ENCODE measurements at places on chromosomes 3 and 15. TPM values are rescaled to one million over a fixed set of nuclear protein-coding genes. Genes with fewer than 3 reads are reported as not detected.

The GP5 gene
- 0.64 TPM for total RNA-seq

The SAMMSON gene
- total RNA-seq: not detected

DNA sequence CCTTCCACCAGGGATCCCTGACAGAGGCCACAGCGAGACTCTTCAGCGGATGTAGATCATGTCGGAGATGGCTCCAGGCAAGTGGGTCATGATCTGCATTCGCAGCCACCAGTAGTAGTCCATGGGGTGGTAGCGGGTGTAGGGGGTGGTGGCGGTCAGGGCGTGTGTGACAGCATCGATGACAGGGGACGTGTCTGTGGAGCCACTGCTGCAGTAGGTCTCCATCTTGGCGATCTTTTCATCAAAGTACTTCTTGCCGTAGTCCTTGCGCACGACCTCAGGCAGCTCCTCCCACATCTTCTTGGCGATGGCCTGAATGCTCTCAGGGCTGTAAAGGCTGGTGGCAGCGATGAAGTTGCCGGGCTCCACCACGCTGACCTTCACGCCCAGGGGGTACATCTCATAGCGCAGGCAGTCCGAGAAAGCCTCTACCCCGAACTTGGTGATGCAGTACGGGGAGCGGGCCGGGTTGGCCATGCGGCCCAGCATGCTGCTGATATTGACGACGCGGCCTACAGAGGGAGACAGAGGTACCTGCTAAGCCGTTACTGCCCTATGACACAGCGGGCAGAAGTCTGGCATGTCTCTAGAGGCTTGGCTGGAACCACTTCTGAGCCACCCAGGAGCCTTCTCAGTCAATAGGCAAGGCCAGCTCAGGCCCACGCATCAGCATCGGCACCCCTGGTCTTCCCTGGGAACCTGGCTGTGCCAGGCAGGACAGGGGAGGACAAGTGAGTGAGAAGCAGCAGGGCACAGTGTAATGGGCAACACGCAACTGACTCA lies 43.7 kb downstream of the BDH1 start:
- no peak for DNase-seq
- peaks cover 28% of the 10 kb centered on the region for H3K36me3 ChIP-seq
- no peaks in the 10 kb centered on the region for H3K27me3 ChIP-seq
- no peak overlapping the region for H3K27ac ChIP-seq
- H3K4me1 ChIP-seq: peaks cover 15% of the 10 kb centered on the region

GRCh38 chr3:113673593-113673992 lies 22.8 kb downstream of the USF3 start:
- H3K4me3 ChIP-seq: no peak overlapping the region
- H3K36me3 ChIP-seq: peaks cover 15% of the 10 kb centered on the region
- no peaks in the 10 kb centered on the region for H3K27me3 ChIP-seq
- H3K4me1 ChIP-seq: peaks cover 18% of the 10 kb centered on the region

GRCh38 chr3:74491874-74492273 lies 122.6 kb downstream of the CNTN3 start:
- no peak for DNase-seq
- no peak overlapping the region for H3K4me3 ChIP-seq
- H3K27ac ChIP-seq: no peak overlapping the region
- H3K4me1 ChIP-seq: no peaks in the 10 kb centered on the region
- H3K36me3 ChIP-seq: no peaks in the 10 kb centered on the region
- H3K27me3 ChIP-seq: no peaks in the 10 kb centered on the region

The CCRL2 gene
- 0.81 TPM for total RNA-seq

The IQCF5 gene
- total RNA-seq: not detected

DNA sequence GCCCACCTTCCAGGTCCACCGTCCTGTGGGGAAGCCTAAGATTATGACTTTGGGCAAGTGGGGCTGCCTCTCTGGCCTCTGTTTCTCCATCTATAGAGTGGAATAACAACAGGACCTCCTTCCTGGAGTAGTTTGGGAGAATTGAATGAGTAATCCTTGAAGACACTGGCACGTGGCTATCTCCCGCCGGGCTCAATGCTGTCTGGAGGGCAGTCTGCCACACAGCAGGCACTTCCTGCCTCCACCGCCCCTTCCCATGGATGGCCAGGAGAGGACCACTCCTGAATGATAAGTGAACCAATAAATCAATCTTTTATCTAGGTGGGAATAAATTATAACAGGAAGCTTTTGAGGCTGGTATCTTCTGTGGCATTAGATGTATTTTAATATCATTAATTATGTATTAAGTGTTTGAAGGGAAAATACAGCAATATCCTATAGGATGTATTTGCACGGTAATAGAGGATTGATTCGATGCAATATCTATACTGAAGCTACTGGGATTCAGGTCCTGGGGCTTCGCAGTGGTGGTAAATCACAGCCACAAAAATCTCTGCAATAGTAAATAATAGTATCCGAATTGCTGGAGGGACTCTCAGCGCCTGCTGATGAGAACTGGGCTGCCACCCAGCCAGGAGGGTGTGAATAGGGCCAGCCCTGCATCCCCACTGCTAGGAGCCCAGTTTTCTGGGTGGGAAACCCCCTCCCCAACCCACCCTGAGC lies 15.9 kb downstream of the MEGF11 start:
- H3K27ac ChIP-seq: no peak overlapping the region
- DNase-seq: no peak
- no peak overlapping the region for H3K4me3 ChIP-seq
- no peaks in the 10 kb centered on the region for H3K27me3 ChIP-seq
- no peaks in the 10 kb centered on the region for H3K36me3 ChIP-seq

The UROC1 gene
- total RNA-seq: not detected

The HAPLN3 gene
- total RNA-seq: 105 TPM

DNA sequence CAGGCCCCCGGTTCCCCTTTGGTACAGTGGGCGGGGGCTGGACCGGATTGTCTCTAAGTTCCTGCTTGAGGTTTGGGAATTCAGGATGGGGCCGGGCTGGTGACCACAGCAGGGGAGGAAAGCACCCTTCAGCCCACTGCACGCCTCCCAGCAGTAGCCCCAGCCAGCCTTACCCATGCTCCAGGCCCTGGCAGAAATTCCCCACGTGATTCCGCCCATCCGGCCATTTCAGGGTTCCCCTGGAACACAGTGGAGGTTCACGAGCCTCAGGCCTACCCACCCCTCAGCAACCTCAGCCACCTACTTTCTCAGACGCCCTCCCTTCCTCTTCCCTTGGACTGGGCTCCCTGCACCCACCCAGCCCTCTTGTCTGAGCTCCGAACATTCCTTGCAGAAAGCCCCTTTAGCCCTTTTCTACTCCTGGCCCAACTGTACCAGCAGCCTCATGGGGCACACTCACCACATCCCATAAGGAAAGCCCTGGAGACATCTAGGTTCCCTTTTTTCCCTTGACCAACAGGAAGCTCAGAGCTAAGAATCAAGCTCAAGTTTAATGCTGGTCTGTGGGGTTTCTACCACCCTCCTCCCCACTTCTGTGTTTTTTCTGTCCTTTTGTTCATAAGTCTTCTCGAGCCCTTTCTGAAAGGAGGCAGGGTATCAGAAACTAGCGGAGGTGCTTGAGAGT lies 11.5 kb downstream of the ALS2CL start:
- no peaks in the 10 kb centered on the region for H3K4me1 ChIP-seq
- H3K27me3 ChIP-seq: no peaks in the 10 kb centered on the region
- peaks cover 3% of the 10 kb centered on the region for H3K36me3 ChIP-seq
- no peak overlapping the region for H3K4me3 ChIP-seq

- no peak overlapping the region for H3K4me3 ChIP-seq
- DNase-seq: no peak
- peaks cover 78% of the 10 kb centered on the region for H3K4me1 ChIP-seq
- no peaks in the 10 kb centered on the region for H3K27me3 ChIP-seq
These were observed 39.2 kb downstream of the MBNL1 start for GRCh38 chr3:152307829-152308474.

GRCh38 chr3:59254976-59255375 lies 205.2 kb upstream of the CFAP20DC start:
- H3K27me3 ChIP-seq: no peaks in the 10 kb centered on the region
- DNase-seq: no peak
- H3K4me3 ChIP-seq: no peak overlapping the region
- no peaks in the 10 kb centered on the region for H3K4me1 ChIP-seq

DNA sequence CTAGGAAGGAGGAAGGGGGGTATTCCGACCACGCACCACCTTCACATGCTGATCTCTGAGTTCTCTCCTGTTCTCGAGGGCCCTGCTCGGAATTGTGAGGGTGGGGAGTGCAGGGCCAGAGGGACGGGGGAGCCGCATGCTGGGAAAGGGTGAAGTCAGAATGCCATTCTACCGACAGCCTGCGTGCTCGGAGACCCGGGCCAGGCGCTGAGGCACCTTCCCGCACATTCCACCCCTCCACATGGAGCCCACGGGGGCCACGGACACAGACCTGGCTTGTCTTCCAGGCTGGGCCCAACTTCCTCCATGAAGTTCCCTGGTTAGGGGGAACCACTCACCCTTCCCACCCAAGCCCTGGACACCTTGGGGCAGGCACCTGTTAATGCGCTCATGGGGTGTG lies 28.7 kb upstream of the PIGZ start:
- DNase-seq: no peak
- H3K36me3 ChIP-seq: no peaks in the 10 kb centered on the region
- H3K27me3 ChIP-seq: no peaks in the 10 kb centered on the region
- peaks cover 3% of the 10 kb centered on the region for H3K4me1 ChIP-seq
- H3K4me3 ChIP-seq: no peak overlapping the region
- H3K27ac ChIP-seq: no peak overlapping the region

DNA sequence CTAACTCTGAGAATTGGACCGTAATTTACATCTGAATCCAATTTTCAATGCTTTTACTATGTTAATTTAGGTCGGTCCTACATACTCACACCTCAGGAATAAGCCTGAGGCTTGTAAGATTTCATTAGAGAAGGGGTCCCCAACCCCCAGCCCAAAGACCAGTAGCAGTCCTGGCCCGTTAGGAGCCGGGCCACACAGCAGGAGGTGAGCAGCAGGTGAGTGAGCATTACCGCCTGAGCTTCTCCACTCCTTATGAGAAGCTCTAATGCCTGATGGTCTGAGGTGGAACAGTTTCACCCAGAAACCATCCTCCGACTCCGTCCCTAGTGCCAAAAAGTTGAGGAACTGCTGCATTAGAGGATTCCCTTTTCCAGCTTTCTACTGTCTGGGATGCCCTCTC lies 757.3 kb downstream of the SI start:
- H3K27me3 ChIP-seq: no peaks in the 10 kb centered on the region
- no peaks in the 10 kb centered on the region for H3K4me1 ChIP-seq
- H3K4me3 ChIP-seq: no peak overlapping the region
- no peak for DNase-seq
- H3K27ac ChIP-seq: no peak overlapping the region
- H3K36me3 ChIP-seq: no peaks in the 10 kb centered on the region

The PLCH1 gene
- total RNA-seq: 0.21 TPM

The MOBP gene
- total RNA-seq: not detected

- H3K27me3 ChIP-seq: peaks cover 44% of the 10 kb centered on the region
- DNase-seq: peak; percentile 37
- peak overlapping the region; percentile 69 for H3K27ac ChIP-seq
- H3K36me3 ChIP-seq: no peaks in the 10 kb centered on the region
- H3K4me1 ChIP-seq: peaks cover 41% of the 10 kb centered on the region
- peak overlapping the region; percentile 70 for H3K4me3 ChIP-seq
These were observed 2.2 kb upstream of the HES1 start for GRCh38 chr3:194133661-194134230.

The ZDHHC3 gene
- total RNA-seq: 29.5 TPM

DNA sequence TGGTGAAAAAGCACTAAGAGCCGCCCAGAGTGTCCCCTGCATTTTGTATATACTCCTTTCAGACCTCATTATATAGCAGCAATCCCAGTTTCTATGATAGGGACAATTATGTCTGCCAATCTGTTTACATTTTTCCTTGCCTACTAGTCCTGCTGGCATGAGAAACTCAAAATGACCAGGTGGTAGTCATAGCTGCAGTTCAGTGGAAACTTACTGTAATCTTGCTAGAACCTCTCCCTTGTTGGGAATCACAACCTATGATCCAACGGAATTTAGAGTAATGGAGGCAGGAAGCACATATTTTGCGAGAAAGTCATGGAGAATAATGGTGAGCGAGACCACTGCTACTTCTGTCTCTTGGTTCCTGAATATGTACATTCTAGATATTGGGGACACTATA lies 28.6 kb upstream of the MINAR1 start:
- DNase-seq: no peak
- no peak overlapping the region for H3K27ac ChIP-seq
- H3K27me3 ChIP-seq: no peaks in the 10 kb centered on the region
- H3K4me1 ChIP-seq: no peaks in the 10 kb centered on the region
- no peak overlapping the region for H3K4me3 ChIP-seq

GRCh38 chr3:55484801-55485791 lies 2.0 kb downstream of the WNT5A start:
- H3K36me3 ChIP-seq: peaks cover 2% of the 10 kb centered on the region
- DNase-seq: peak; percentile 59
- peaks cover 80% of the 10 kb centered on the region for H3K27me3 ChIP-seq
- no peak overlapping the region for H3K27ac ChIP-seq
- H3K4me3 ChIP-seq: no peak overlapping the region

The SLC9A9 gene
- total RNA-seq: 0.33 TPM

The IL5RA gene
- total RNA-seq: not detected

GRCh38 chr3:149270180-149270579 lies 48.6 kb upstream of the CP start:
- no peak overlapping the region for H3K27ac ChIP-seq
- no peaks in the 10 kb centered on the region for H3K4me1 ChIP-seq
- no peak overlapping the region for H3K4me3 ChIP-seq
- no peak for DNase-seq
- H3K27me3 ChIP-seq: no peaks in the 10 kb centered on the region
